ENCODE measurements at places on chromosomes 3 and 15. TPM values are rescaled to one million over a fixed set of nuclear protein-coding genes. Genes with fewer than 3 reads are reported as not detected.

Gene ATG3
- polyA plus RNA-seq = 57.9 TPM

Gene RAB27A
- 11.9 TPM for polyA plus RNA-seq

Gene UMPS
- polyA plus RNA-seq = 23.2 TPM

Gene TMEM158
- 3.5 TPM for polyA plus RNA-seq

Gene COL6A5
- not detected for polyA plus RNA-seq

Gene B4GALT4
- polyA plus RNA-seq = 51.0 TPM

Gene DGKG
- not detected for polyA plus RNA-seq

Gene LSMEM2
- polyA plus RNA-seq = 18.1 TPM

Gene MASP1
- 428 TPM for polyA plus RNA-seq

Gene GOLGA6D
- not detected for polyA plus RNA-seq

Gene NR1D2
- 12.5 TPM for polyA plus RNA-seq

Gene PATL2
- 0.49 TPM for polyA plus RNA-seq

Gene GP9
- not detected for polyA plus RNA-seq
